ENCODE measurements at places on chromosomes 5 and 9.

GRCh38 chr5:180464603-180464970, 29.6 kb upstream of the CNOT6 start:
- DNase-seq: no peak

- DNase-seq: no peak
Observed at GRCh38 chr5:65446682-65447081, 35.0 kb downstream of the ADAMTS6 start.

DNA sequence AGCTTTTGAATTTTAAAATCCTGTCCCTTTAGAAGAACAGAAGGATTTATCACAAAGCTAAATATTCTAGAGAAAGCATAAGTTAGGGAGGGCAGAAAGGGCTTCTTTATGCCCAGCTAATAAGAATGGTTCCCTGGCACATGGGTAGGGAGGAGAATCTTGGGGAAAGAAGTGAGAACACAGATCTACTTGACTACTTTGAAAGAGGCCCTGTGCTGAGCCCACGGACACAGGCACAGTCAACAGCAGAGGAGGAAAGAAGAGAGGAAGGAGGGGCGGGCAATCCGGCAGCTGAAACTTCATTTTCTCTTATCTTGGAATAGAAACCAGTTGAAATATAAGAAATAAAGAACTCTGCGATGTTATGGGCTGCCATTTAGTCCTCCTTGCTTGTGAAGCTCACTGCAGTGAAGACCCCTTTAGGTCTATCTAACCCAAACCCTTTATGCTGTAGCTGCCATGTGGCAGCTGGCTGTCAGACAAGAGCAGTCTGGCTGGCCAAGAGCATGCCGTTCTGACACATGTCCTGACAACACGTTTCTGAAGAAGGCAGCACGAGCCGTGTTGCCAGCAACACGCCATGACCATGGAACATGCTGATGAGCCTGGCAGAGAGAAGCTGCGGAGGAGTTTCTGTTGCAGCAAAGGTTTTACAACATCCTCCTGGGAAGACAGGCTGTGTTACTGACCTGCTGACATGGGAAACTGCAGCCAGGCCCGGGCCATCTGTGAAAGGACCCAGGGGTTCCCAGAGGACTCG, 34.2 kb downstream of the ABLIM3 start:
- no peak for DNase-seq

- DNase-seq: peak; percentile 2
Observed at GRCh38 chr9:14585730-14586473, 107.3 kb downstream of the ZDHHC21 start.

- no peak for DNase-seq
Observed at GRCh38 chr9:38198140-38198539, 129.1 kb upstream of the SHB start.

DNA sequence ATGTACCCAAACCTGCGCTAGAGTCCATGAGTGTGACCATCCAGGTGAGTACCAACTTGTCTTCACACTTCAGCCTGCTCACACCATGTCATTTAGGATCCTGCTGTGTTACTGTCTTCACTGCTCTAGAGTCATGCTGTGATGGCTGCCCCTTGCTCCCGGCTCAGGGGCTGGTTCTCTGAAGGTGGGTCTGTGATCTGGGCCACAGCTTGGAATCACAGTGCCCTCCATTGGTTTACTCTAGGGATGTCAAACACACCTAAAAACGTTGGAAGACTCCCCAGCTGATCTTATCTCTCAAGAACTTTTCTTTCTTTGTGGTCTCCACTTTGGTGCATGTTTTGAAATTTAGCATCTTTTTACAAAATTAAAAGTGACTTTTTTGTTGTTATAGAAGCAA, 53.8 kb downstream of the NFX1 start:
- DNase-seq: no peak

- DNase-seq: no peak
Observed at GRCh38 chr9:121123816-121124535, 49.2 kb downstream of the CNTRL start.

- DNase-seq: no peak
Observed at GRCh38 chr9:128276574-128277270, 646 bp downstream of the SWI5 start.

- DNase-seq: no peak
Observed at GRCh38 chr5:58201922-58202648, 257.8 kb downstream of the PLK2 start.

DNA sequence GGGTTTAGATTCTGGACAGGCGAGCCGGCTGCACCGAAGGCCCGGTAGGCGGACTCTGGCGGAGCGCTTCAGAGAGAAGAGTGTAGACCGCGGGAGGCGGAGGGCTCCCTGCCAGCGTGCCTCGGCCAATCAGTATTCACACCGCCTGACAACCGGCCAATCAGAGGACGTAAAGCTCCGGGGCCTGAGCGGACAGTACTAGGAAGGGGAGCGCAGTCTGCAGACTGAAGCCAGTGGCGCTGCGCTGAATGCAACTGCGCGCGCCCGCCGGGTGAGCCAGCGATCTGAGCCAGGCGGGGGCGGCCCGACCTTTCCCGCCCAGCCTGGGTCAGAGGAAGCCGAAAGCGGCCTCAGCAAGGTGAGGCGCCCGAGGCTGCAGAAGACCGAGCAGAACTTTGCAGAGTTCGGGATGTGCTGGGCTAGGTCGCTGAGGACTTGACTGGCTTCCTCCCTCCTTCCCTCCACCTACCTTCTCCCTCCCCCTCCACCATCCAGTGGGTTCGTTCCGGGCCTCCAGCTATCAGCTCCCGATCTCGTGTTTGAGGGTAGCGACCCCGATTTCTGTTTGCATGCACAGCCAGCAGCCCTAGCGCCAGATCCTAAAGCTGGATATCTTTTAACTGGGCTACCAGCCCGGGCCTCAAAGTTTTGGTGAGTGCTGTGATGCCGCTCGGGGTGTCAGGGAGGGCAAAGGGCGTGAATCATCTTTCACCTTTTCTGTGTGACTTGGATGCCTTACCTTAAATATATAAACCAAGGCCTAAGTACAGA, at the start of gene DMRT2:
Gene DMRT2 (plus strand): TSS at position 233 of the 771 bp plus-strand sequence. CDS start 1,257 bp downstream, outside the sequence.
- DNase-seq: no peak

DNA sequence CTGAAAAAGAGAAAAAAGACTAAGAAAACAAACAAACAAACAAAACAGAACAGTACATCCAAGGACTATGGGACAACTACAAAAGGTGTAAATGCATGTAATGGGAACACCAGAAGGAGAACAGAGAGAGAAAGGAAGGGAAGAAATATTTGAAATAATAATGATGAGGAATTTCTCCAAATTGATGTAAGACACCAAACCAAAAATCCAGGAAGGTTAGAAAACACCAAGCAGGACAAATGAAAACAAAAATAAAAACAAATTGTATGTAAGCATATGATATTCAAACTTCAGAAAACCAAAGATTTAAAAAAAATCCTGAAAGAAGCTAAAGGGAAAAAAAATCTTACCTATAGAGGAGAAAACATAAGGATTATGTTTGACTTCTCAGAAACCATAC, 125.9 kb upstream of the ACTBL2 start:
- DNase-seq: no peak

DNA sequence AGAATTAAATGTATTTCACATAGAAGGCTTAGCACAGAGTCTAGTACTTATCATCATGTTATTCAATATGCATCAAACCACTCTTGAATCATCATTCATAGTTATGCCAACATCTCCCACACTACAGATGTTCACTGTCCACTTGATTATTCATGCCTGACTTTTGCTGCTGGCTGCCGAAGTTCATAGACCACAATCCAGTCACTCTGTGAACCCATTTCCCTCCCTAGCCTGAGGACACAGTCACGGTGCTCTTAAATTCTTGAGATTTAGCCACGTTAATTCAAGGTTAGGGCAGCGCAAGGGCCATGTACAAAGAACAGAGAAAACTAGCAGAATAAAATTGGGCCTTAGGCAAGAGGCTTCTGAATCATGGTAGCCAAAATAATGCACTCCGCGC, 32.4 kb downstream of the ABCA1 start:
- no peak for DNase-seq

- peak; percentile 42 for DNase-seq
Observed at GRCh38 chr9:135992486-135993408, 31.6 kb upstream of the UBAC1 start.

DNA sequence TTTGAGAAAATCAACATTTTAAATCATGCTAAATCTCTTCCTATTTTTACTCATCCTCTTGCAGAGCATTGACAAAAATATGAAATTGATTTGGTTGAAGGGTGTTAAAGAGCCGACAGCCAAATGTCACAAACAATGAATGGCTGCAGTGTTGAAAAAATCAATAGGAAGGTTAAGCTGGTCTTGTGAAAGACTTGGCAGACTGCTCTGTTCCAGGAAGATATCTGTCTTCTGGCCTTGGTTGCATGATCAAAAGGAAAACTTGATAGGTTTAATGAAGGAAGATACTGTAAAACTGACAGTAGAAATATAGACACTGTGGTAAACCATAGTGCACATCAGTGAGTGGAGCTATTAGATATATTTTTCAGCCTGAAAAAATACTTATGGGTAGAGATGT, 103.6 kb downstream of the PBX3 start:
- no peak for DNase-seq

DNA sequence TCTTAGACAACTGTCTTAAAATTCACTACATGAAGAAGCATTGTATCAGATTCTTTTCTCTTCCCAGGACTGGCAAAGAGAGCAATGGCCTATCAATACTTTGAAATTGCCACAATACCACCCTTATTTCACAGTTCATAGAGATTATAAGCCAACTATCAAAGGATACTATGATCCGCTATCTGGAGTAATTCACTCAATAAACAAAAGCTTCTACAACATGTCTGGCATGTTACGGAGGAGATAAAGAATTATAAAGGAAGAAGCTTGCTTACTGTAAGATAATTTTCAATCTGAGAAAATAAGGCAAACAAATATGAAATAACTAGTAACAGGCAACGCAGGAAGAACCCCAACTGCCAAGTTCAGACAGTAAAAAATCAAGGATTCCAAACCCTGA, 114.8 kb downstream of the GNAQ start:
- DNase-seq: no peak

DNA sequence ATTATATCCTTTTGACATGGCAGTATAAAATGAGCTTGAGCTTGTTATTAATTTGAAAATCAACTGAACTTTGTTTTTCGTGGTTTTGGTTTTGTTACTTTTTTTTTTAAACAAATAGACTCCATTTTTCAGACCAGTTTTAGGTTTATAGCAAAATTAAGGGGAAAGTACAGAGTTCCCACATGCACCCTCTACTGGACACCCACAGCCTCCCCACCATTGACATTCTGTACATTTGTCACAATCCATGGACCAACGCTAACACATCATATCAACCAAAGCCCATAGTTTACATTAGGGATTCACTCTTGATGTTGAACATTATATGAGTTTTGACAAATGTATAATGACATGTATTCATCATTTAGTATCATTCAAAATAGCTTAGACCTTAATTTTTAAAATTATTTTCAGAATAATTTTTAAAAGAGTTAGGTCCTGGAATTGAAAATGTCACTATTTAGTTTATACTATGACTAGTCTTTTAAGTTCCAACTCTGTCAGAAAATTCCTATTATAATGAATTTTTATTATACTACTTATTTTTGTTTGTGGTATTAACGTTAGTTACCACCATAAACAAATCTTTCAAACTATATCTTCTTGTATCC, 35.3 kb upstream of the JMY start:
- no peak for DNase-seq

DNA sequence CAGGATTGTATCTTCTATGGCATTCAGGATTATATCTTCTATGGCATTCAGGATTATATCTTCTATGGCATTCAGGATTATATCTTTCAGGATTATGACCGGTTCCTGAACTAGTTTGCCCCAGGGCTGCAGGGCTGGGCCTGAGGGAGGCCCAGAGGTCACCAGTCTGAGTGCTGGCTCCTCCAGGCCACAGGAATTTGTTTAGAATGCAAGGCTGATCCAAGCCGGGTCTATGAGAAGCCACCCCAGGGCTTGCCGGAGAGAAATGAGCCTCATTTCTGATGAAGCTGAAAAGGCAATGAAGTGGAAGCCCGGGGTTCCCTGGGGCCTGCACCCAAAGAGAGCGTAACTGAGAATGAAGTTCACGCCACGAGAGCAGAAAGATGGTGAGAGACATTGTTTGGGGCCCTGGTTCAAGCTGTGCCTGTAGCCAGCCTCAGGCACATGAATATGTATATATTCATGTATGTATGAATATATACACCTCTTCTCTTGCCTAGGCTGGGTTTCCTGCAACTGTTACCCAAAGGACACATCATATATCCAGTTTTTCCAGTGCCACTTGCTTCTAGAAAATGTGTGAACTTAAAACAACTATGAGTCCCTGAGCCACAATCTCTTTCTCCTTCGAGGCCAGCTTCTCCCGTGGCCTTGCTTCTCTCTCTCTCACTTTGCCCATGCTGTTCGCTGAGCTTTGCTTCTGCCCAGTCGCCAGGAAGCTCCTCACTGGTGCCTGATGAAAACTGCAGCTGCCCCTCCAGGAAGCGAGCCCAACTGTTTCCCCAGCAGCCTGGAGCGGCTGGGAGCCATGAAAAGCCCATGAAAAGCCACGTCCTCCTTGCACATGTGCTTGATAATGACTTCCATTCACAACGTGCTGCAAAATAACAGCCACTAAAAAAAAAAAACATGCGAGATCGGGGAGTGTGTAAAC, 62.3 kb downstream of the GTF3C4 start:
- DNase-seq: no peak

GRCh38 chr5:172005708-172006320, 624 bp downstream of the FBXW11 start:
- peak; percentile 2 for DNase-seq

GRCh38 chr9:134217431-134218210, 53.3 kb upstream of the RNU6ATAC start:
- DNase-seq: no peak

GRCh38 chr9:95545831-95546567, 29.2 kb upstream of the PTCH1 start:
- no peak for DNase-seq

DNA sequence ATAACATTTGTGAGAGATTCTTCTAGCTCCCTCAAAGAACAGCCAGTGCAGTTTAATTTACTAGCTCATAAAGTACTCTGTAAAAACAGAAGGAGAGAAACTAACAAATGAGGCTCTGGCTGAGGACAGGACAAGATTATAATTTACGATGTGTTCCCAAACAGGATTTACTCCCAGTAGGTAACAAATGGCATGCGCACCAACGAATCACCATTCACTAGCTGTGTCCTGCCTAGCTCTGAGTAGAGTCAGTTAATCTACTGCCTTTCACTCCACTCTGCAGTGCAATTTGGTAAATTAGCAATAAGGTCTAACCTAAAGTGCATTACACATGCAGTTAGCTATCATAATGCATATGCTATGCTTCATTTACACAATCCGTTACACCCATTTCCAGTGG, 497.4 kb upstream of the CCNG1 start:
- DNase-seq: no peak

GRCh38 chr5:141992349-141992963, 20.4 kb downstream of the GNPDA1 start:
- peak; percentile 51 for DNase-seq

Data from activated effector memory CD4-positive, alpha-beta T cell treated with Interleukin-2 at 50 U/mL for 16 hours (primary cell).